ENCODE measurements at places on chromosomes 3 and 15. TPM values are rescaled to one million over a fixed set of nuclear protein-coding genes. Genes with fewer than 3 reads are reported as not detected.

The GASK1A gene
- 19.9 TPM for total RNA-seq

The RGMA gene
- total RNA-seq, result 0.33 TPM

The THSD4 gene
- total RNA-seq, result 19.5 TPM

The SMAD6 gene
- 16.2 TPM for total RNA-seq

The MAP1A gene
- 0.23 TPM for total RNA-seq

- DNase-seq, result peak; percentile 62
Observed at GRCh38 chr3:30768703-30769550, 125.5 kb downstream of the GADL1 start.

- DNase-seq, result peak; percentile 37
Observed at GRCh38 chr3:134651347-134652041, 672 bp upstream of the KY start.

DNA sequence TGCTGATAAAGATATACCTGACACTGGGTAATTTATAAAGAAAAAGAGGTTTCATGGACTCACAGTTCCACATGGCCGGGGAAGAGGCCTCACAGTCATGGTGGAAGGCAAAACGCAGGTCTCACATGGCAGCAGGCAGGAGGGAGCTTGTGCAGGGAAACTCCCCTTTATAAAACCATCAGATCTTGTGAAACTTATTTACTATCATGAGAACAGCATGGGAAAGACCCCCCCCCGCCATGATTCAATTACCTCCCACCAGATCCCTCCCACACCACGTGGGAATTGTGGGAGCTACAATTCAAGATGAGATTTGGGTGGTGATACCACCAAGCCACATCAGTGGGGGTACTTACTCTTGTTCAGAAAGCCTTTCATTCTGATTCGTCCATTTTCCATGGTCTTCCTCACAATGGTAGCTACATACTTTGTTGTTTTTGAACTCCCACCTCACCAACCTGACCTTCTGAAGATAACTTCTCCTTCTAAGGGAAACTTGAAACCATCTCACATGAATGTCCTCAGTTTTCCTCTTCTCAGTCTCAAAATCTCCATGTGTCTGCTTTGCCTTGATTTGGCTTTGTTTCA, 275.6 kb upstream of the PROK2 start:
- DNase-seq, result no peak

DNA sequence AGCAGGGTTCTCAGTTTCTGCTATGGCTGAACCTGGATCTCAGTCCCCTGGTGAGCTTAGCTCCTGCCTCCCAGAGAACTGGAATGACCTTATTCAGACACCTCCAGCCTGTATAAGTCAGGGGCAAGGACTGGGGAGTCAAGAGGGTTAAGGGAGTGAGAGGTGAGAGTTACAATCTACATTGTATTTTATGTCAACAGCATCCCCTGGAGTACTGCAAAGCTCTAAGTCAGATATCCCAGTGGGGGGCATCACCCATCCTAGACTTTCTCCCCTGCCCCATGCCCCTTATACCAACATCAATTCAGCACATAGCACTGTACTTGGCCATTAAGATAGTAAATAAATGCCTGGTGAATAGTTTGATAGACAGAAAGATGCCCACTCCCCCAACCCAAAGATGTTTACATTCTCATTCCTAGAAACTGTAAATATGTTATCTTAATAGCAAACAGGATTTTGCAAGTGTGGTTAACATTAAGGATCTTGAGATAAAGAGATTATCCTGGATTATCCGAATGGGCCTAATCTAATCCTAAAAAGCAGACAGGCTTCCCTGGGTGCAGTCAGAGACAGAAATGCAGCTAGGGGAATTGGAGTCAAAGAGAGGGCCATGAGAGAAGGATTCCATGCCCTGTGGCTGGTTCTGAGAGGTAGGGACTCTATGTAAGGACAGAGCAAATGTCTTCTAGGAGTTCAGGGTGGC, 132.3 kb upstream of the RASGRP1 start:
- DNase-seq, result no peak

DNA sequence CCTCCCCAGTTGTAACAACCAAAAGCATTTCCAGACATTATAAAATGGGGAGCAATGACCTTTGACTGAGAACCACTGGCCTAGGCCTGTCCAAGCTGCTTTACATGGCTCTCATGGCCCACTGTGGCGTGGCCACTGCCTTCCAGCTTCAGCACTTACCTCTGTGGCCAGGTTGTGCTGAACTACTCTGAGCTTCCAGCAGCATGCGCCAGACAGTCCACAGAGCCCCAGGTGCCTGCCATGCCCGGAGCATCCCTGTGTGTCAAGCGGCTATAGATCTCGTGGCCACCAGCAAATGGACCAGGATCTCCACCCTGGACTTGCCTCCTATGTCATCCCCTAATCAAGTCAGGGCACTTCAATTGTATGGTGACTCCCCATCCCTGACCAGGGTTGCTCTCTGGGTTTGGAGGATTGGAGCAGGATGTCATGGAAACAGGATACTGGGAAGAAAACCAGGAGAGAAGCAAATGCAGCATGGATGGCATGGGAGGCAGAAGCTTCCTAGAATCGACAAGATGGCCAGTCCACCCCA, 199.7 kb downstream of the UACA start:
- no peak for DNase-seq

DNA sequence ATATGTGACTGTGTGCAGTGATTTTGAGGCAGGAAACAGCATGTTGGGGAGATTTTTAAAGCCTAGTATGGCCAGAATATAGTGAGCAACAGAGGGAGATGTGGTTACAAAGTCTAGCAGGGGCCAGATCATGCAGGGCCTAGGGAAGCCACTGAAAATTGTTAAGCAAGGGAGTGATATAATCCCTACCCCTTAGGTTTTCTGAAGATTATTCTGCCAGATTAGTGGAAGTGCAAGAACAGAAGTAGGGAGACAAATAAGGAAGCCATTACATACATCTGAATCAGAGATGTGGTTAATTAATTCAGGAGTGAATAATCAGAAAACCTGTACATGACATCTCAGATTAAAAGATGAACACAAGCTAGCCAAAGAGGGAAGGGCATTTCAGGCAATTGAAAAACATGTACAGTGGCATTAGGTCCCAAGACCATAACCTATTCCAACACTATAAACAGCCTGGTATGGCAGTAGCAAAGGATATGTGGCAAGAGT, 54.8 kb downstream of the MSL2 start:
- no peak for DNase-seq

- DNase-seq, result no peak
Observed at GRCh38 chr15:60829416-60829815, 350.5 kb upstream of the ICE2 start.

GRCh38 chr3:39981547-39982184, 172.3 kb downstream of the MYRIP start:
- DNase-seq, result no peak

- DNase-seq, result no peak
Observed at GRCh38 chr3:129315998-129316247, 37.3 kb downstream of the HMCES start.

Data from left lobe of liver (tissue), 2 donors.